ENCODE measurements at places on chromosomes 13 and 19.

DNA sequence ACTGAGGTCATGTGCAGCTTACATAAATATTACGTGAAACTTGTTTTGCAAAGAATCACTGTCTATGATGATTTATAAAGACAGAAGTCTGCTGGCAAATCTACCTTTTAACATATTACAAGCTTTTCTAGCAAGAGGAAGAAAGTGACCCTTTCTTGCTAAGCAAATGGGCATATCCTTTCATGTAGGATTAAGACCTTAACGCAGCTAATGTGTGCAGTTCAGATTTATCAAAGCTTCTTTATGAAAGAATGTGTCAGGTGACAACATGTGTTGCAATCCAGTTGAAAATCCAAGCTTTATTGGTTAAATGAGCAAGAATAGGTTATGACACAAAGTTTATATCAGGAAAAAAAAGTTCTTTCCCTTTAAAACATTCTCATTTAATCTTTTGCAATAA lies 115.6 kb upstream of the NBEA start:
- DNase-seq: no peak

- DNase-seq: no peak
These were observed 34.1 kb downstream of the STK24 start for GRCh38 chr13:98542568-98543377.

DNA sequence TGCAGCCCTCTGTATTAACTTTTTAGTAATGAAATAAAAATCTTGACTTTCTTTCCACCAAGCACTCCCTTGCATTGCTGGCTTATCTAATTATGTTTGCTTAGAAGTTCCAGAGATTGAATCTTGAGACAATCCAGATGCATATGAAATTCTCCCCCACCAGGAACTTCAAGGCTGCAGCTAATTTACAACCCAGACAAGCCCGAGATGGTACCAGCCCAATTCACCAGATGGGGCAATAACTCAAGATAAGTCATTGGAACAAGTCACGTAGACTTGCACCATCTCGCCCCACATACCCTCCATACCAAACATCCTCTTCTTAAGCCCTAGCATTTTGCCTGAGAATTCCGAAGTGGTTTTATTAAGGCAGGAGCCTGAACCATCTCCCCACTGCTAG lies 29.0 kb downstream of the UTP14C start:
- DNase-seq: no peak

DNA sequence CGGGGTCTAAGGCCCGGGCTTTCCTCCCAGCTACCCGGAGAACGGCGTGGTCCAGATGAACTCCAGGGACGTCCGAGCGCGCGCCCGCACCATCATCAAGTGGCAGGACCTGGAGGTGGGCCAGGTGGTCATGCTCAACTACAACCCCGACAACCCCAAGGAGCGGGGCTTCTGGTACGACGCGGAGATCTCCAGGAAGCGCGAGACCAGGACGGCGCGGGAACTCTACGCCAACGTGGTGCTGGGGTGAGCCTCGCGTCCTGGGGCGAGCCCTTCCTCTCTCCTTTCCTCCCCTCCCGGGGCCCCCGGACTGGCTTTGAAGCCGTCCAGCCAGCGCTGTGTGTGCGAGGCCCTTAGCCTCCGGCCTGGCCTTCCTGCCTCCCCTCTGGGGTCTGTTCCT lies 23.4 kb downstream of the UHRF1 start:
- no peak for DNase-seq

DNA sequence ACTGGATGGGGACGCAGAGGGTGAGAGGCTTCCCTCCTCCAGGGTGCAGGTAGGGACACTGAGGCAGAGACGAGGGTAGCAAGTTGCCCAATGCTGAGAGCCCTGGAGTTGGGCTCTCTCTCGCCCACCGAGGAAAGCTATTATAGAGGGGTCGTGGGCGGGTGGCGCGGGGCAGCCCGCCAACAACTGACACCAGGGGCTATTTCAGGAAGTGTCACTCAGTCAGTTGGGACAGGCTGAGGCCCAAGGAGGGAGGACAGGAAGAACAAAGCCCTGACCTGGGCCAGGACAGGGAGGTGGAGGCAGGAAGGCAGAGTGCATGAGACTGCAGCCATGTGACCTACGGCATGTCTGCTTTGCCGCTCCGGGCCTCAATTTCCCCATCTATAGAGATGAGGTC lies 29.9 kb downstream of the TINCR start:
- DNase-seq: no peak

DNA sequence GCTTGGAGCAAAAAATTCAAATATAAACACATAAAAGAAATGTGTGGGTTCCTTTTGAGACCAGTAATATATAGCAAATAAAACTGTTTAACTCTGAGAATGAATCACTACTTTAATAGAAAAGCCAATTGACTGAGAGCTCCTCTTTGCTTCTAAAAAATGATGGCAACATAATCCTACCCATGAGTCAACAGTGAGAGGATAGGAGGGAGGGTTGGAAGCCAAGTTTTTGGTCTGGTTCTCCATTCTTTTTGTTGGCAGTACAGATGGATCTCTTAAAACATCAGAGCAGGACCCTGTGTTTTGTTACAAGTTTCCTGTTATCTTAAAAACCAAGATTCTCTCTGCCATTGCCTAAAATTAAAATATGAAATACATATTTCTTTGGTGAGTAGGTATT lies 50.0 kb upstream of the POSTN start:
- DNase-seq: no peak

DNA sequence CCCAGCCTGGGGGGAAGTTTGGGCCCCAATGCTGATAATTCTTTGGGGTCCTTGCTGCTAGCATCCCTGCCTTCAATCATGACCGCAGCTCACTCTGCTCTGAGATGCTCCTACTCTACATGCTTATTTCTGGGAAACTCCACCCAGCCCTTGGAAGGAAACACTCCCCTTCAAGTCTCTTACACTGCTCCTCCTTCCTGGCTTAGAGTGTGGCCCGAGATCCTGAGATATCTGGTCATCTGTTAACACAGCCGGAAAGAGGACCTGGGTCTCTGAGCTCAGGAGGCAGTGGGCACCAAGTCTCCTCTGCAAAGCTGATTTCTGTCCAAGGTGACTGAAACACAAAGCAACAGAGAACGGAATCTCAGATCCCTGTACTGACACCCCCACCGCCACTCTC lies 33.0 kb downstream of the CYP4F2 start:
- DNase-seq: no peak
